GM12865 (cell line): ENCODE measurements at places on chromosomes 4 and X.

GRCh38 chr4:71417150-71417549 is 78.3 kb downstream of the SLC4A4 start:
- no peak for DNase-seq

DNA sequence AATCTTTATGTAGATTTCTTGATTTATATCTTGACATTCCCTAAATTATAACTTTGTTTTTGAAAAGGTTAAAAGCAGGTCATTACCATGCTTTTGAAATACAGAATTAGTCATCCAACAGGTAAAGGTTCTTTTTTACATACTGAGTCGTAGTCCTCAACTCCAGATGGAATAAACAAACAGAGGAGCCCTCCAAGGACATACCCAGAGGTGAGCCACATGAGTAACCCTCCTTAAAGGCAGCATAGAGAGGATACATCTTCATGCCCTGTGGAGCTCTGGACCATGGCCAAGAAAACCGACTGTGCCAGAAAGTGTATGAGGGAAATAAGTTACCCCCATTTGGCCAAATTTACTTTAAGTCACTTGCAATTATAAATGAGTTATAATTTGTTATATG is 95.3 kb upstream of the MCF2 start:
- DNase-seq, result no peak

DNA sequence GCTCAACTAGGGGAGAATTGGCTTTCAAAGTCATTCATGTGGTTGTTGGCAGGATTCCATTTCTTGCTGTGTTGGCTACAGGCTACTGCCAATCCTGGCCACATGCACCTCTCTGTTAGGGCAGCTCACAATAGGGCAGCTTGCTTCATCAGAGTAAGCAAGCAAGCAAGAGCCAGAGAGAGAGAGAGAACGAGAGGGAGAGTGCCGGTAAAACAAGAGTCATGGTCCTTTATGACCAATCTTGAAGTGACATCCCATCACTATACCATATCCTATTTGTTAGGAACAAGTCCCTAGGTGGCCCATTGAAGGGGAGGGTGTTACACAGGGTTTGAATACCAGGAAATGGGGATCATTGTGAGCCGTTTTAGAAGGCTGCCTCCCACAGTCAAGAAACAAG is 33.0 kb upstream of the TLR2 start:
- no peak for DNase-seq

- no peak for DNase-seq
These were observed 288.1 kb downstream of the DCTD start for GRCh38 chr4:182629096-182629495.

DNA sequence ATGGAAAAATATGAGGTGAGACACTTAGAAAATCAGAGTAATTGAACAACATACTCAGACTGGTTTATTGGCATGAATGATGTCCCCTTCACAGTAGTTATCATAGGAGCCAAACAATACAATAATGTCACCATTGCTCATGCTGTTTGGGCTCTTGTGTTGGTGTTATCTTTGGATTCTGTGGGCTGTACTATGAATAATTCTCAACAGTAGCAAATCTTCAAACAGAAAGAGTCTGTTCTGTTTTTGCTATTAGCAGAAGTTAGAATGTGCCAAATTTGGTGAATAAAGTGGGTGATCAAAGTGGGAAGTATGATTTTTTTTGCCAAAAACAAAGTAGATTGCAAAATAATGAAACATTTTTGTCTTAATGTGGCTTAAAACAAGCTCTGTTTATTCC is 58.3 kb downstream of the GRID2 start:
- no peak for DNase-seq

GRCh38 chr4:186104114-186104889 is at the start of gene FAM149A:
Gene FAM149A, plus strand, starts transcription at chr4:186104704.
- peak; percentile 15 for DNase-seq

DNA sequence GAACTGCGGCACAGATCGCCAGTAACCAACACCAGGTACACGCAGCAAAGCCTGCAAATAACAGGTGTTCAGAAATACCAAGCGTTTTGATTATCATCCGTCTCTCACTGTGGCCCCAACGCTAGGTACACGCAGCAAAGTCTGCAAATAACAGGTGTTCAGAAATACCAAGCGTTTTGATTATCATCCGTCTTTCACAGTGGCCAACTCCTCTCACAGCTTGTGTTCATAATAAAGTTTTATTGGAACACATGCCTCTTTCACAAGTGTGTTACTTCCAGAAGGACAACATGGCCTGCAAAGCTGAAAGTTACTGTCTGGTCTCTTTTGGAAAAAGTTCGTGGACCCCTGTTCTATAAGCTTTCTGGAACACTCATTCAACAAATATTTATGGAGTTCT is 153.1 kb downstream of the AFAP1 start:
- DNase-seq, result no peak

GRCh38 chrX:50381729-50382415 is 88.8 kb downstream of the DGKK start:
- no peak for DNase-seq

DNA sequence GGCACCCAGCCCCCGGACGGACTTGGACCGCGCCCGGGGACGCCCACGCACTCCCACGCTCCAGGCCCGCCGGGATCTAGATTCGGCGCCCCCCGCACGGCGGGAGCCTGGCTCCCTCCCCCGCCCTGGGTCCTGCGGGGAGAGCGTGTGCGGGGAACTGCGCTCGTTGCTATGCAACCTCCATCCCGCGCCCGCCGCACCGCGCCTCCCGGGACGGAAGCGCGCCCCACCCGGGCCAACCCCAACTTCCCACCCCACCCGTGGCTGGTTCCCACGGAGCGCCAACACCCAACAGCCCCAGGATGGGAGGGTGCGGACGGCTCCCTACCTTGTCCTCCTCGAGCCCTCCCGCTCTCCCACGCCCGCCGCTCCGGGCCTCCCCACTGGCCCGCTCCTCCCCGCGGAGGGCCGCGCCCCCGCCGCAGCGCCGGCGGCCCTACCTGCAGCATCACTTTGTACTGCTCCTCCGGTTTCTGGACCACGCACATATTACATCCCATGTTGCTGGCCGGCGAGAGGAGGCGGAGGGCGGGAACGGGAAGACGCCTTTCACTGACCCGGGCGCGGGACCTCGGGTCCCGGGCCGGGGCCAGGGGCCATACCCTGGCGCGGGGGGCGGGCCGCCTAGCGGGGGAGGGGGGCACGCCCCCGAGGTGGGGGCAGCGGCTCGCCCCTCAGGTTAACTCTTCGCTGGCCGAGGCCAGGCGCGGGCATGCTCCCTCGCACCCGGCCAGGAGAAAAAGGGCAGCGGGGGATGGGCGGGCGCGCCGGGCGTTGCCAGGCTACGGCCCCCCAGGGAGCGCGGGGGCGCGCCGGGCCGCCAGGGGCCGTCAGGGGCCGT is at the start of gene PDZD4:
Gene PDZD4, minus strand, starts transcription at position 746 of the 841 bp plus-strand sequence. Its CDS starts 246 bp downstream, at position 500.
- no peak for DNase-seq

DNA sequence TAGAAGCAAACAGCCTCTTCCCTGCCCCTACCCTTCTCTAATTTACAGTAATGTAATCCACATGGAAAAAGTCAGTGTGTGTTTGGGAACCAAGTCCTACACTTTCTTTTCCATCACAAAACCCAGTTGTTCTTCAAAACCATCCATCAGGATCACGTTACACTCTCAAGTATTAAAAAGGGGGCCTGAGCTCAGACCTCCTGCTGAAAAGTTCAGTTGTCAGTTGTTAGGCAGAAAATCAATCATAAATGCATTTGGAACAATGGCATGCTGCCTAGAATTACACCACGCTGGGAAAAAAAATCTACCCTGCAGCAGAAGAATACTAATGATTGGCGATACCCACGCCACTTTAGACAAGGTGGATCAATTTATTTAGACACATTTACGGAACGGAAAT is 236.5 kb downstream of the PARM1 start:
- DNase-seq, result no peak

DNA sequence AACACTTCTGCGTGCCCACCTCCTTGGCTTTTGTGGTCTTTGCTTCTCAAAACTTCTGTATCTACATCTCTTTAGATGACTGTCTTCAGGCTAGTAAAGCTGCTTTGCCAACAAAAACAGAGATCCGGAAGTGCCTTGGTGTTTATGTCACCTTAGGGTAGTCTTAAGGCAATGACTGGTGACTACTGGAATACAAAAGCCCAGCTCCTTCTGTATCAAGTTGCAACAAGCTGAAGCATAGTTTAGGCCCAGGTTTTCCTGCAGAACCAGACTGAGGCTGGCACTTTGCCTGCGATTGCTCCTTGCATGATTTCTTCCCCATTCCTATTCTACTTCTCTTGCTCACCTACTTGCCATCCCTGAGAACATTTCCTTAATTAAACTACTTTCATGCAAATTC is 333.8 kb downstream of the DMD start:
- no peak for DNase-seq

DNA sequence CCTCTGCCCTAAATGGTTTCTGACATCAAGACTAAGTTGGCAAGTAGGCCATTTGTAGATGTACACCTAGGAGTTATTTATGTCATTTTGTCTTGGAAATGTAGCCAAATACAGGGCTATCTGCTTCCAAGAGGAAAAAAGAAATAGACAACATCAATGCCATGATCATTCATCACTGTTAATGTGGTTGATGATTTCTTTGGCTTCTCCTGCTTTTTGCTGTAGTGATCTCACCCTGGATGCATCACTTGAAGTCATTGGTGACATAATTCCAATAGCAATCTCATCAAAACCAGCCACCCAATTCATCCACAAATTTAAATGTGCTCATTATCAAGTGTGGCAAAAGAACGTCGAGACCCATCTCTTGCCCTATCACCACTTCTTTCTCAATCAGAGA is 222.6 kb upstream of the PPARGC1A start:
- no peak for DNase-seq

- DNase-seq, result no peak
These were observed 2.3 kb downstream of the FBXL5 start for GRCh38 chr4:15652841-15653240.

- peak; percentile 84 for DNase-seq
These were observed 51.3 kb downstream of the DTHD1 start for GRCh38 chr4:36332782-36333131.

- no peak for DNase-seq
These were observed 142.0 kb downstream of the AFF1 start for GRCh38 chr4:87076690-87077358.

- DNase-seq, result no peak
These were observed 10.8 kb upstream of the HERC5 start for GRCh38 chr4:88446124-88446523.

DNA sequence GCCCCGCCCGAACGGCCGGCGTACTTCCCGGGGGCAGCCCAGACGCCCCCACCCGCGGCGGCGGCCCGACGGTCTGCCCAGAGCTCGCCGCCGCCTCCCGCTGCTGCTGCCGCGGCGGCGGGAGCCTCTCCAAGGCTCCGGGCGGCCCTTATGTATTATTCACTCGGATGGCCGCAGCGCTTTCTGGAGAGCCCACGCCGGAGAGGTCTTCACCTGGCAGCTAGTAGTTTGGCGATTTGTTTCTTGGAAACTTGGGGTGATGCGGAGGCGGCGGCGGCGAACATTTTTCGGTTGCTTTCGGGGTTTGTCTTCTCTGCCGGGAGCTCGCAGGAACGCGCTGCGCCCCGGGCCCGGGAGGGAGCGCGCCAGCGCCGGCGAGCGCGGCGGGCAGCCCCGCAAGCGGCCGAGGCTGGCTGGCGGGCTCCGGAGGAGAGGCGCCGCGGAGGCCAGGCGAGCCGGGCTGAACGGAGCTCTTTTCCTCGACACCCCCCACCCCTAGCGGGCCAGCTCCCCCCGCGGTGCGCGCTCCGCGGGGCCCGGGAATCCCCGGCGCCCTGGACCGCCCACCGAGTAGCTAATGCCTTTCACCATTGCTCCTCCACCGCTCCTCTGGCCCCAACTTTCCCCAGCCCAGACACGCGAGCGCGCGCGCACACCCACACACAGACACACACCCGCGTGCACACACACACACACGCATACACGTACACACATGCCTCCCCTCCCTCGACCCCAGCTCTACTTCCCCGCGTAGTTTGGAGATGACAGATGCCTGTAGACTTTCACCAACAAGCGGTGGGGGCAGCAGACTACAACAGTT is 113.5 kb downstream of the DHX15 start:
- peak; percentile 21 for DNase-seq

GRCh38 chr4:163663454-163664225 is 169.2 kb downstream of the TMA16 start:
- peak; percentile 80 for DNase-seq

- no peak for DNase-seq
These were observed 56.2 kb downstream of the ADRA2C start for GRCh38 chr4:3822230-3822947.

DNA sequence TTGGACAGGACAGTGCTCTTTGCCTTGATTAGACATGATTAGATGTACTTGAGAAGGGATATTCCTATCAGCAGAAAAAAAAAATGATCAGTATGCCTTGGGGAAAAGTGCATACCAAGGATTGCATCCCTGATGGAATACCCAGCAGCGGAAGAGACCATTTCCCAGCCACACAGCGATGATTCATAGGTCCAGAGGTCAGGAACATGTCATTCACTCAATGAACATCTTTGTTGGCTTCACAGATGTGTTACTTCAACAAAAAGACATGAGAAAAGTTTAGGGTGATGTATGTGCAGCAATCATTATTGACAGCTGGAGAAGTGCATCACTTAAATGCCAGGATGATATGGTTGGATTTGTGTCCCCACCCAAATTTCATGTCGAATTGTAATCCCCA is 293.5 kb downstream of the ZNF674 start:
- DNase-seq, result no peak

- DNase-seq, result no peak
These were observed 22.3 kb upstream of the HTRA3 start for GRCh38 chr4:8247047-8247930.

- DNase-seq, result peak; percentile 62
These were observed 33.2 kb upstream of the SLC9A7 start for GRCh38 chrX:46791927-46792809.

- DNase-seq, result no peak
These were observed 201.7 kb downstream of the FAM133A start for GRCh38 chrX:93875621-93876282.

GRCh38 chr4:176879380-176880116 is 86.8 kb upstream of the VEGFC start:
- DNase-seq, result no peak

GRCh38 chr4:92516450-92516849 is 212.7 kb downstream of the GRID2 start:
- no peak for DNase-seq

GRCh38 chr4:152385551-152385950 is 150.3 kb downstream of the FBXW7 start:
- no peak for DNase-seq

DNA sequence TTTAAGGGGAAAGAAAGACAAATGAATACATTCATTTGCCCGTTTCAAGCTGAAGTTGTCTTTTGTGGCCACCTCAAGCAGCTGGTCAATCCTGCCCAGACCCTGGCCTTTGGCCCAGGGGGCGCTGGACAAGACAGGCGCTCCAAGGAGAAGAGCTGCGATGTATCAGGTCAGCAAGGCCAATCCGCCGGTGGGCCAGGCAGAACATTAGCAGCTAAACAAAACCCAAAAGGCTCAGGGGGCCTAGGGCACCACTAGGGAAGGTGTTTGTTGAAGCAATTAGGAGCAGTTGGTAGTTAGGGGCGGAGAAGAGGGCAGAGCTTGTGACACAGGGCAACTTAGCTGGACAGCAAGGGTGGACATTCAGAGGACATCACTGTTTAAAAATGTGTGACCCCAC is 60.8 kb upstream of the TMEM33 start:
- DNase-seq, result no peak
